Activated CD4-positive, alpha-beta T cell treated with anti-CD3 and anti-CD28 coated beads for 24 hours (primary cell): ENCODE measurements at places on chromosomes 12 and 14.

- no peak for DNase-seq
Observed at GRCh38 chr14:22919601-22919921, 612 bp upstream of the RBM23 start.

DNA sequence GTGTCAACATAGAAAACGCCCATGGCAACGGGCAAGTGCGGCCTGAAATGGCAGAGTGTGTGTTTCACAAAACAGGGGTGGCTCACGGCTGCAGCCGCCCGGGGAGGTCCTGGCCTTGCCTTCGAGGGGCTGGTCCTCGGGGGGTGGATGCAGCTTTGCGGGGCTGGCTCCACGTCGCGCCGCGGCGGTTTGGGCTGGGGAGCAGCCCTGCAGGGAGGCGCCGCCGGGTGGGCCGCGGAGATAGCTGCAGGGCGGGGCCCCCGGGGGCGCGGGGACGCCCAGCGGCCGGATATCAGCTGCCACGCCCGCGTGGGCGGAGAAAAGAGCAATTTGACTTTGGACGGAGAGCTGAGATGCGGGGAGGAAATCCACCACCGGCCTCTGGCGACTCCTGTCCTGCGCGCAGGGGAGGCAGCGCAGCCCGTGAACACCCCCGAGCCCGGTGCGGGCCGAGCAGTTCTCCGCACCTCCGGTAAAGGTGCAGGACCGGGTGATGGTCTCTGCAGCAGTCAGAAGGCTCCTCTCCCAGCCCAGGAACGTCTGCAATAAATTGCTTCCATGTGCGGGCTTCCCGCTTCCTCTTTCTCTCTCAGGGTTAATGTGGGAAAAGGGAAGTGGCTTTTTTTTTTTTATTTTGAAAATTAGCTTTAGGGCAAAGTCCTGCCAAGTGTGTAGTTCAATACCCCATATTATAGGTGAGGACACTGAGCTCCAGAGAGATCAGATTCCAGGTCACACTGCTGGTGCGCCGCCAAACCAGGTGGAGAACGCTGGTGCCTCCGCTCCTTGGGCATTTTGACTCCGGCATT lies 110.5 kb downstream of the ARF6 start:
- peak; percentile 66 for DNase-seq

GRCh38 chr14:51211149-51211548 lies 28.9 kb upstream of the TMX1 start:
- no peak for DNase-seq

GRCh38 chr12:19994968-19995367 lies 373.4 kb upstream of the PDE3A start:
- DNase-seq: no peak

DNA sequence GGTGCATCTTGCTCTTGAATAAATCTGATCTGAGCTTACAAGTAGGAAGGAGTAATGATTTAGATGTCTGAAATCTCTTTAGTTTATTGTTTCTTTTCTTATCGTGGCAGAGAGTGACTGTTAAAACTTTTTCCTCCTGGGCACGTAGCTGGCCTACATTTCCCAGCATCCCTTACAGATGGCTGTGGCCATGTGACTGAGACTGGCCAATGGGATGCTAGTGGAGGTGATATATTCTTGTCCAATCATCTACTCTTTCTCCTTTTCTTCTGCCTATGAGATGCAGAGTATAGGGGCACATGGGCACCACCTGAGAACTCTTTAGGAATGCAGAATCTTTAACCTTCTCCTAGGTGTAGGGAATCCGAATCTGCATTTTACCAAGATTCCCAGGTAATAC lies 237.3 kb downstream of the RGS6 start:
- no peak for DNase-seq

DNA sequence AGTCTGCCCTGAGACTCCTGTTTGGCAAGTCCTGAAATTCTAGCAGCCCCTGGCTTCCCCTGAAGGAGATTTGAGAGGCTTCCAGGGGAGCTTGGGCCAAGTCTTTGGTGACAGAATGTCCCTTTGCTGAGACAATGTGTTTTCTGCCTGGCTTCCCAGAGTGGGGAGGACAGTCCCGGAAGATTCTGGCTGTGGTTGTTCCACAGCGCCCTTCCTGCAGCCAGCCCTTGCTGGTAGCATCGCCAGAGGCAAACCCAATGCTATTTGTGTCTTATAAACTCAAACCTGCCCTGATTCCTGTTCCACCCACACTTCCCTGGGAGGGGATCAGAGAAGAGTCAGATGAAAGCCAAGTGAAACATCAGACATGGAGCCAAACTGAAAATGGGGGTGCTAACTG lies 56.4 kb upstream of the OAS1 start:
- no peak for DNase-seq

GRCh38 chr12:130506844-130507243 lies 169.2 kb downstream of the PIWIL1 start:
- DNase-seq: no peak

GRCh38 chr12:65605019-65605418 lies 219.3 kb upstream of the HMGA2 start:
- no peak for DNase-seq

DNA sequence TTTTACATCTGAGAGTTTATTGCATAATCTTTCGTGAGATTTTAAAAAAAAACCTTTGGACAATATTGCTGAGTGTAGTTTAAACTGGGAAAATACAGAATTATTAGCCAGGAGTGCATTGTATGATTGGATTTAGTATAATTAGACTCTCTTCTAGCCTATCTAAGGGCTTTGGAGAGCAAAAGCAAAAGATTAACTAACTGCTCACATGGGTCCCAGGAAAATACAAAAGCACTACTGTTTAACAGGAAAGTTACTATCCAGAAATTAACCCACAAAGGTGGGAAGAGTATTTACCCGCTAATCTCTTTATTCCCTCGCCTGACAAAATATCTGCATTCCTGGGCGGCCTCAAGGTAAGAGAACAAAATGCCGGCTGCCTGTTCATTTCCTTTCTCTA lies 309.5 kb downstream of the ATXN7L3B start:
- DNase-seq: no peak

DNA sequence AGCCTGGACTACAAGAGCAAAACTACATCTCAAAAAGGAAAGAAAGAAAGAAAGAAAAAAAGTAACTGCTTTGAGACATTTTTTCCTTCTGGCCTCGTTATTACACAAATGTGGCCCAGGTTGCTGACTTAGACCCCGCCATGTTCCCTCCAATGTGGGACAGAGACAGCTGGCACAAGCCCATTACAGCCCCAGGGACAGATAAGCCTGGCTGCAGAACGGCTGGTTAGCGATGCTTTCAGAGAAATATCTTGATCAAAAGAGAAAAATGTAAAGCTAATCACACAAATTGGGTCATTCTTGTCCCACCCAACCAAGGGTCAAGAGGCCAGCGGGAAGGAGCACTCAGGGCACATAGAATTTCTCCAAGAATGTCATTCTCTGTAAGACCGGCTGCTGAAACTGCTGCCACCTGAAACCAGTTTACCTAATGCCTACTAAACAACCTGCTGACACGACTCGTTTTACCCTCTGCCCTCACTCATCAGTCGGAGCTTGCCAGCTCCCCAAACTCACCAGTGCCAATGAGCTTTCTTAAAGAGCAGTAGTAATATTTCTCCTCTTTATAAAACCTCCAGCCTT lies 63.1 kb downstream of the TNFAIP2 start:
- no peak for DNase-seq

GRCh38 chr12:50564237-50564947 lies 59.6 kb downstream of the DIP2B start:
- DNase-seq: no peak

GRCh38 chr12:82972624-82973023 lies 285.9 kb downstream of the TMTC2 start:
- no peak for DNase-seq

DNA sequence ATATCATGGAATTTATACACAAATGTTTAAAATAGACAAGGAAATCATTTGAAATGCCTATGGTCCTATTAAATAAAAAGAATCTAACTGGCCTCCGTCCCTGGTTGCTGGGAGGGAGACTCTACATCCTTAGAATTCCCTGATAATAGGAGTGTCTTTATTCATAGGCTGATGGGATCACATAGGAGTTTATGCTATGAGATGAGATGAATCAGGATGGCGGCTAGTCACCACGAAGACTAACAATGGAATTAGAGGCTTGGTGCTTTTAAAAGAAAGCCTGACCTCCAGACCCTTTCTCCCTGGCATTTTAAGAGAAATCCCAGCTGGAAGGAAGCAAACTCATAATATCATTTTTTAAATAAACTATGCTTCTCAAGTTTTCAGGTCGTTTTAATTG lies 69.7 kb downstream of the SEC23A start:
- DNase-seq: no peak

DNA sequence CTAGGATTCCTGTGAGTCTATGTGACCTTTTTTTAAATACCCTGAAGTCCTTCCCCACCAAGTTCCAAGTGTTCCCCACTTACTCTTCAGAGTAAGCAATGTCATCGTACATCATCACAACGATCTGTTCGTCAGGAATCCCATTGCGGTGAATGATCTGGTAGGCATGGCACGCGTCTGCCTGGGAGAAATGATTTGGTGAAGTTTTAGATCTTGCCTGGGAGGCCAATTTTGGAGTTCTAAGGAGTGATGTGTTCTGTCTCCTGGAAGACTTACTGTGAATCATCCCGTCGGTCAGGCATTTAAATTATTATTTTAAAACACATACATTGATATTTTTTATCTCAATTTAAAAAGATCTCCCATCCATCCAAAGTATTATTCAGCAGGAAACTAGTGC lies 29.8 kb downstream of the LGMN start:
- no peak for DNase-seq

GRCh38 chr14:34824256-34824655 lies 50.9 kb downstream of the BAZ1A start:
- DNase-seq: no peak
